NCI-H187 (cell line): ENCODE measurements at places on chromosomes 3 and 15.

DNA sequence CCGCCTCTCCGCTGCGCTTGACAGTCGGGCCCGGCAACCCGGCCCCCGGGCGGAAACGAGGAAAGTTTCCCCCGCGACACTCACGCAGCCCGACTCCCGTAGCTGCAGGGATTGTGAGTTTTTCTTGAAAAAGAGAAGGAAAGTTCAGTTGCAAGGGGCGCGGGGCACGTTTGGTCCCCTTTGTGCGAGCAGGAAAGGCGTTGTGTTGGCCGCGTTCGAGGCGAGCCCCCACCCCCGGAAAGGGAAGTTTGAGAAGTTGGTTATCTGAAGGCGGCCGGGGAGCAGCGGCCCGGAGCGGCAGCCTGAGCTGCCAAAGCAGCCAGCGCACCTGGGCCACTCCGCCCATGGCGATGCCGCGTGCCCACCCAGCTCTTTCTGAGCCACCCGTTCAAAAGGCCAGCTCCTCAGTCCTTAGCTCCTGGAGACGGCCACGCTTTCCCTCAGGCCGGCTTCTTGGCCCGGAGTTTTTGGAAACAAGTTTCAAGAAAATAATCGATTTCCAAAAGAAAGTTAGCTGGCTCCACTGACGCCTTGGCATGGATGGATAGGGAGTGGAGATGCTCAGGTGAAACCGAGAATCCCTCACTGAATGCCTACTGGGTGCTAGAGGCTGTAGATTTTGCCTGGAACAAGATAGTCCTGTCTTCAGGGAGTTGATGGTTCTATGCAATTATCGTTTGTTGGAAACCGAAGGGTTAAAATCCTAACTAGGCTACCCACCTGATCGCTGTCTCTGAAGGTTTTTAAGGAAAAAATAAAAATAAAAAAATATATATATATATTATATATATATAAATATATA, 832 bp downstream of the TGFBR2 start:
- DNase-seq = no peak

GRCh38 chr3:74033381-74033780, 408.6 kb upstream of the PDZRN3 start:
- no peak for DNase-seq

GRCh38 chr3:149195221-149195620, 26.4 kb downstream of the CP start:
- DNase-seq = no peak

DNA sequence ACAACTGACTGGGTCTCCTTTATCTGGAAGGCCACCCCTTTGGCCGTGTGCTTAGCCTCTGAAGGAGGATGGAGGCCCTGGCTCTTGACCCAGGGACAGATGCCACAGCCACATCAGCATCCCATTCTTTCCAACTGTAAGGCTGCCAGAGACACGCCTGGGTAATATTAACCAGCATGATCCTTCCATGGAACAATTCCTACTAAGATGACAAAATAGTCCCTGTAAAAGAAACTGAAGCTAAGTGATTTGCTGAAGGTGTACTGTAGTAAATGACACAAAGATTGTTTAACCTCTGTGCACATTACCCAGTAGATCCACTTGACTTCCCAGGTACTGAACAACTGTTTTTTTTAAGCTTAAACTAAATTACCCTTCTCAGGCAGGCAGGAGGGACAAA, 352.7 kb downstream of the SLC9A9 start:
- DNase-seq = no peak

- DNase-seq = no peak
Measured at GRCh38 chr15:50127255-50127777, 8.3 kb upstream of the ATP8B4 start.

DNA sequence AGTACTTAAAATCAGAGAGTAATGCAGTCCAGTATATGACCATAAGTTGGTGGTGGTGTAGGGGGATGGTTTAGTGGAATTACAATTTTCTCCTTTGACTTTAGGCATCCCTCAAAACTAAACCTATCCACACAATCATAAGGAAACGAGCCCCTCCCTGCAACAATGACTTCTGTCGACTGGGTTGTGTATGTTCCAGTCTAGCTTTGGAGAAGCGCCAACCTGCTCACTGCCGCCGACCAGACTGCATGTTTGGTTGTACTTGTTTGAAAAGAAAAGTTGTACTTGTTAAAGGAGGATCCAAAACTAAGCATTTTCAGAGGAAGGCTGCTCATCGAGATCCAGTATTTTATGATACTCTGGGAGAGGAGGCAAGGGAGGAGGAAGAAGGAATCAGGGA, 52.8 kb downstream of the MGA start:
- DNase-seq = no peak

GRCh38 chr15:74368121-74368520, 675 bp upstream of the CYP11A1 start:
- DNase-seq = no peak

GRCh38 chr3:131807822-131808221, 227.0 kb downstream of the CPNE4 start:
- no peak for DNase-seq

- no peak for DNase-seq
Measured at GRCh38 chr15:51048308-51048707, 46.4 kb downstream of the TNFAIP8L3 start.

DNA sequence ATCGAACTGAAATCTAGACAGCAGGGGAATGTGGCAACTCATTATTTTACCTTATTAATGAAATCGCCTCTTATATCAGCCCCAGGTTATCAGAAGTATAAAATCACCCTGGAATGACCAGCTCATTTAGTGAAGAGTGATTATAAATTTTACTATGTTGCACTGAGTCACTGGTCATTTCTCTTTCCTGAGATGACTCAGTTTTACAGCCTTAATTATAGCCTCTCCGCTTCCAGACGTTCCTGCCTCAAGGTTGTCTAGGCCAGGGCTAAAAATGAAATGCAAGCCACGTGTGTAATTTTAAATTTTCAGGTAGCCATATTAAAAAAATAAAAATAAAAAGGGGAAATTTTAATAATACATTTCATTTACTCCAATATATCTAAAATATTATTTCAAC, 33.3 kb downstream of the DET1 start:
- DNase-seq = no peak
